Foreskin keratinocyte (primary cell): ENCODE measurements at places on chromosomes 6 and 20.
A peak's percentile ranks its signal among the peaks of the same experiment; 100 is the strongest.

DNA sequence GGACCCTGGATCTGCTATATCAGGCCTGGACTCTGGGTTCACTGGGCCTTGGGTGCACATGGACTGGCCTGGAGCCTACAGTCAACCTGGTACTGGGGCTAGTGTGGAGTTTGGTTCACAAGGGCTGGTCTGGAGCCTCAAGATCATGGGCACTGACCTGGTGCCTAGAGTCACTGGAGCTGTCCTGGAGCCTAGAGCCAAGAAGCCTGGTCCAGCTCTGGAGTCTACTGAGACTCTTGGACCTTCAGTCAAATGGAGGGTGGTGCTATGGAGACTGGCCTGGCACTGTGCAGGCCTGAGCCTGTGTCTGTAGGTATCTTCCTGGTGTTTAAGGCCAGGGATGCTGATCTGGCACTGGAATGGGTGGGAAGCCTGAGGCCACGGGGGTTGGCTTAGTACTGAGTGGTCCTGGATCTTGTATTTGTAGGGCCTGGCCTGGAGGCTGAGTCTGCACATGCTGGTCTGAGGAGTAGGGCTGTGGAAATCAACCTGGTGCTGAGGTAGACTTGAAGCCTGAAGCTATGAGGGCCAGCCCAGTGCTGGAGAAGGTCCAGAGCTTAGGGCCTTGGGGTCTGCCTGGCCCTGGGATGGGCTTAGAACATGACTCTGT lies 16.5 kb upstream of the WFDC9 start:
- DNase-seq: no peak

- DNase-seq: no peak
These were observed 91.7 kb upstream of the PDE7B start for GRCh38 chr6:135759831-135760230.

DNA sequence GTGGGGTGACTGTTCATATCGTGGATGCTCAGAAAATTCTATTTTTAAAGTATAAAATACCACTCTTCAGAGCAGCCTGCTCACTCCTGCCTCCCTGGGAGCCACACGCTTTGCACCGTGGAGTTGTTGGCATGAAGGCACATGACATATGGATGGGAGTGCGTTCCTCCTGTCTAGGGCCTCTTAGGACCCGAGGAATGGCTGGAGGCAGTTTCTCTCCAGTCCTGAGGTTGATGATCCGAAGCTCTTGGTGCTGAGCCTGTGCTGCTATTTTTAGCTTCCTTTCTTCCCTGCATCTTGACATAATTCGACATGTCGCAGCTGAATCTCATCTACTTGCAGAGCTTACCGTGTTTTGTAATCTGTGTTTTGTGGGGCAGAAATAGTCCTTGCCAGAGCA lies 73.9 kb downstream of the PHACTR3 start:
- no peak for DNase-seq

DNA sequence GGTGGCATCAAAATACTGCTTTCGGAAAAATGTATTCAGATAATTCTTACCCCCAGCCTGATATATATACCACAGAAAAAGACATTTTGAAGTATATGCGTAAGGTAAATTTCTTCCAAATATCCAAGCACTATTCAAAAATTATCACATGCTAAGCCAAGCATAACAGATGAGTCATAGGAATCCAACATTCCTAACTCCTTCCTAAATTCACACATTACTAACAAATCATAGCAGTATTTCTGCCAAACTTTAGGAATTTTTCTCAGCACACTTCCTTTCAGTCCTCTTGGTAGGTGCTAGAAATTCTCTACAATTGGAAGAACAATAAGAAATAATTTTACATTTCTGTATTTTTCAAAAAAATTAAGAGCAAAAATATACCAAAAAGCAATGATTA lies 417.5 kb downstream of the EYS start:
- DNase-seq: peak; percentile 9

- no peak for DNase-seq
These were observed 247.9 kb upstream of the RAB32 start for GRCh38 chr6:146295695-146296094.

DNA sequence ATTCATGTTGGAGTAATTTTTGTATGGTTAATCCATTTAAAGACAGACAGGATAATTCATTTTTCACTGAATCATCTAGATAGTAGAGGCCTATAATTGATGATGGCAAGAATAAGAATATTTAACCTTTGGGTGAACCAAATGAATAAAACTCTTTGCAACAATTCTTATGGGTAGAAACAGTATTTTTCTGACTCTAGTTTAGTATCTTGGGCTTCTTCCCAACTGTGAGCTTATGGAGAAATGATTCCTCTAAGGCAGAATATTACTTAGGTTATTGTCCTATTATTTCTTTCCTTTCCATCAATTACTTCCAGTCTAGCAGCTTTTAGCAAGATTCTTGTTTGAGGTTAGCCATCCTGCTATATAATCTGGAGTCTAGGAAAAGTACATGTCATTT lies 734.9 kb upstream of the FLRT3 start:
- DNase-seq: no peak

DNA sequence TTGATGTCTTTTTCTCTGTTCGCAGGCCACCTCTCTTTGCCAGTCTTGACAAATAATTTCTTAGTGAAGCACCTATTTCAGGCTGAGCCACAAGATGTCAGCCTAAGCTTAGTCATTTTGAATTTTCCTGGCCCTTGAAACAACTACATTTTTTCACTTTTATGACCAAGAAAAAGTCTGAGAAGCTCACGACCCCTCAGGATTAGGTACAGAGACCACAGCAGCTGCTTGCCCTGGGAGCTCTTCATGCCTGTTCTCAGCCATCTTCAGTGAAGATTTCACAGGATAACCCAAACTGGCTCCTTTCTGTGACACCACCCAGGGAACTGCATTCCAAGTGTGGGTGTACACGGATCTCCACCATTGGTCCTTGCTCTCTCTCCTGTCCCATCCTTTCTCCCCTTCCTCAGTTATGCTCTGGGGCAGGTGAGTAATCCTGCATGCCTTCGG lies 38.4 kb upstream of the SPTLC3 start:
- DNase-seq: no peak

GRCh38 chr6:163284151-163284550 lies 130.4 kb upstream of the QKI start:
- DNase-seq: no peak

DNA sequence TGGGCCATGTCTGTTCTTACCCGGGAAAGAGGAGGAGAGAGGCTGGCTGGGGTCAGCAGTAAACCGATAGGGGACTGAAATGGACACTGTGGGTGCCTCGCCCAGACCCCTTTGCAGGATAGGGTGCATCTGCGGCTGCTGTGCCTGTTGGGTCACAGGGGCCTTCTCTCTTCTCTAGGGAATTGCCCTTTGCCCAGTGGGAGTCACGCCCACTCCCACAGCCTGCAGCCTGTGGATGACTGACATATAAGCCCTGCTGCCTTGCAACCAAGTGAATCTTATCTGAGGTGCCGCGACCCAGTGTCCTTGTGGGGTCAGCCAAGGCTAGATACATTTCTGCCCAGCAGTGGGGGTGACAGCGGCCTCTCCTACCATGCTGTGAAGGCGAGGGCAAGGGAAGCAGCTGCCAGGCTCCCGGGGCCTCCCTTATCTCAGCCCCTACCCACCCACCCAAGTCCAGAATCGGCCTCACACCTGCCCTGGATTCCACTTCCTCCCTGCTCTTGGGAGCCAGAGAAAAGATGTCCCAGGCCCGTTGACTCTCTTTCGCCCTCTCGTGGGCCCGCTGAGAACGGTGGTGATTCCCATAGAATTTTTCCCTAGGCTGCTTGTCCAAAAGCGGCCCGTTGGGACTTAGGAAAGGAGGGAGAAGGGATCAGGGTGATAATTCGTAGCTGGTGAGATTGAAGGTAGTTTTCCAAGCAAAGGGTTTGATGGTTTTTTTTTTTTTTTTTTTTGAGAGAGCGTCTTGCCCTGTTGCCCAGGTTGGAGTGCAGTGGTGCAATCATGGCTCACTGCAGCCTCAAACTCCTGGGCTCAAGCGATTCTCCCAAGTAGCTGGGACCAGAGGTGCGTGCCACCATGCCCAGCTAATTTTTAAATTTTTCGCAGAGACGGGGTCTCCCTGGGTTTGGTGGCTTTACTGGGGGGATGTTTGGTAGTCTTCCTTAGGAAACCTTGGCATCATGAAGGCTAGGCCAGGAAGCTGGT lies 76.4 kb upstream of the RNF24 start:
- no peak for DNase-seq

- no peak for DNase-seq
These were observed 3.8 kb upstream of the FKBP1A start for GRCh38 chr20:1396702-1397101.

- DNase-seq: no peak
These were observed 43.1 kb downstream of the DSTN start for GRCh38 chr20:17612992-17613327.

DNA sequence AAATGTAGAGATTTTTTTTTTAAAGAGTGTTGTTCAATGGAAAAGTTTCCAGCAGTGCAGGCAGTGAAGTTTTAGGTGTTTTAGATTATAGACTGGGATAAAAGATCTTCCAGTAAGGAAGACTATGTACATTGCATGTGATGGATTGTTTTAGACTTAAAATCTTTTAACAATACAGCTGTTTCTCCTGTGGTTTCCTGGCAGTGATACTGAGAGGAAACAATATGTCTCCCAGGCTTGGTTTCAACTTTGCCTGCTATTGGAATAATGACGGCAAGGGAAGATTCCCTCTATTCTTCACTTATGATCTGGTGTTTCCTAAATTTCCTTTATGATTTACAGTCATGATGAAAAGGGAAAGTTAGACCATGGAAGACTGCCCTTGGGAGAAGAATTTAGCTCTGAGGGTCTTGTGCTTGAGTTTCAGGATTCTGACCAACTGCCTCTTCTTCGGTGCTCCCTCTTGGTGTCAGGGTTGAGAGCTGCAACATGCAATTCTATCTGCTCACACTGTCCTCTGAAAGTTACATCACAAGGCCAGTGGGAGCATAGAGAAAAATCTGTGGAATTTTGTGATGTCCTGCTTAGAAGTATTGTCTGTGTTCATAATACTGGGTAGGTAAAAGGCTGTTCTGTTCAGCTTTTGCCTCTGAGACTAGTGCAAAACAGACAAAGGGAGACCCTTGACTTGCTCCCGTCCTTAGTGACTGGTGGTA lies 262.8 kb upstream of the MAN1A1 start:
- no peak for DNase-seq

DNA sequence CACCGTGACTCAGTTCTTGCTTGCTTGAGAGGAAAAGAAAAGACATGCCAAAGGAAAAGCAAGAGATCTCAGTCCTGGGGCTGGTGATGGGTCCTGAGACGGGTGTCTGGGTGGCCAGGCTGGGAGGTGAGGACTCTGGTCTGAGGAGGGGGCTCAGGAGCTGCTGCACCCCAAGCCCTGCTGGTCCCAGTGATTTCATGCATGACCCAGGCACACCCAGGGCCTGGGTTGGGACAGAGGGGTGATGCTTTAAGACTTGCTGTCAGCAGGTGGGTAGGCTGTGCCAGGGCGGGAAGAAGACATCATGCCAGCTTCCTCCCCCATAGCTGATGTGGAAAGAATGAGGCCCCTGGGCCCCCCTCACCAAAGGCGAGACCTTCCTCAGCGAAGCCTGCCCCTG lies 65.1 kb upstream of the PMEPA1 start:
- DNase-seq: no peak

DNA sequence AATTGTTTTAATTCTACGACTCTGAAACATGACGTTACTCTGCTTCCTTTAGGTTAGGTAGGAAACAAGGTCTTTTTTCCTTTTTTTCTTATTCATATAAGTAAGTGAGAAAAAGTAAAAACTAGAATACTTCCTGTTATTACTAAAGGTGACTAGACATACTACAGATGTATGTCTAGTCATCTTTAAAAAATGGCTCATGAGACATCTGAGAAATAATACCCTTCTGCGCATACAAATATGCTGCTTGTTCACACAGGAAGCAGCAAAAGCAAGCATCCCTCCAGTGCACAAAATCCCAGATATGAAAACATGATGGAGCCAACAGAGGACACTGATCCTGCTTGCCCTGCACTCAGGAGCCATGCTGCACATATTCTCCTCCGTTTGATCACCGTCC lies 699.1 kb downstream of the EPM2A start:
- peak; percentile 30 for DNase-seq

DNA sequence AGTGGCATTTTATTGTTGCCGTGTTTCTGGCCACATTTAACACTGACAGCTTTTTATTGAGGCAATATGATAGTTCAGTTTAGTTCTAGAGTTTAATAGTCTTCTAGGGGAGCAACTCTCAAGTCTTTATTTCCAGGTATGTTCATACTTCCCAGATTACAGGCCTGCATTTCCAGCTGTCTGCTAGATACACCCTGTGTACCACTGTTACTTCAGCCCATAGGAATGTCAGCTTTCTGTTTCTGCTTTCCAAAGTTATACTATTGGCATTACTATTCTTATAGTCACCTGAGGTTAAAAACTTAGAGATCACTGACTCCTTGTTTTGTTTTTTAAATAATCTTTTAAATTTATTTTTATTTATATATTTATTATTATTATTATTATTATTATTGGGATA lies 7.6 kb downstream of the ZNF451 start:
- DNase-seq: peak; percentile 71

- DNase-seq: no peak
These were observed 42.4 kb downstream of the FGD2 start for GRCh38 chr6:37047689-37048402.

GRCh38 chr6:118523216-118523615 lies 24.9 kb upstream of the PLN start:
- no peak for DNase-seq

DNA sequence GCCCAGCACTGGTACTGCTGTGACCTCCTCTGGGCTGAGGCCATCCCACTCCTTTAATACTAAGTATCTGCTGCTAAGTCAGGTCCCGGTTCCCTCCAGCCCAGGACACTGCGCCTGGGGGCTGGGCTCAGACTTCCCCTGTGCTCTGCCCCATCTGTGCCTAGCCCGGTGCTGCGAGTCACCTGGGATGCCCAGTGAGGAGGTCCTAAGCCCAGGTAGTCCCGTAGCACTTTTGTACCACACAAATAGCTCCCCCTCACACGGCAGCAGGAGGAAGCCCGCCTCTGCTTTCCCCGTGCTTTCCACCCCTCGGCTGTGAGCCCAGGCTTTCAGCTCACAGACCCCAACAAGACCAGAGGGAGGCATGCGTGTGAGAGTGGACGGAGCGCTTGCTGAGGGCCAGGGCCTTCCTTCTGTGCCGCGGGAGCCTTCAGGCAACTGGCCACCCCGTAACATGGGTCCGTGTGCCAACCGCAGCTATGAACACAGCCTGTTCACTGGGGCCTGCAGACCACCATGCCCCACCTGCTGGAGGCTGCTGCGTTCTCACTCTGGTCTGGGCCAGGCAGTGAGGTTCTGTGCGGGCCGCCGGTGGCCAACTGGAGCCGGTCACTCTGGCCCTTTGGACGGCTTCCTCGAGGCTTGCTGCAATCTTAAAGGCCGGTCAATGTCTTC lies 79.9 kb upstream of the MPC1 start:
- DNase-seq: no peak

DNA sequence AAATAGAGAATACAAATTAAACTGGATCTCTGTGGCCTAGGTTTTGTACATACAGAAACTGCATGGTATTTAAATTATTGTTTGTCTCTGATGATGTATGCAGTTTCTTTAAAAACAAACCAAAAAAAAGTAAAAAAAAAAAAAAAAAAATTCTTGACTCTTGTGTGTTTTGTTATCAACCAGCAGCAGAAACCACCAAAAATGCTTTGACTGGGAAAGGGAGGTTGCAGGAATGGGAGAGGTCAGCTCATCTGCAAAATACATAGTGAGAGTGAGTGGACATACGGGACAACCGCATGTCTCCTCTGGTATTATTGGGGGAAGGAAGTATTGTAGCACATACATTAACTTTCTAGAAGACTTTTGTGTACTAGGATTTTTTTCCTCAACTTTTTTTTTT lies 38.0 kb downstream of the TBC1D7 start:
- DNase-seq: no peak

GRCh38 chr6:130993292-130993765 lies 69.7 kb downstream of the EPB41L2 start:
- no peak for DNase-seq
